AG04449 (cell line): ENCODE measurements at places on chromosomes 1 and 21.

GRCh38 chr1:207647671-207648333 is 2.9 kb downstream of the CR1L start:
- no peak for DNase-seq

GRCh38 chr1:19688041-19688842 is 23.6 kb downstream of the HTR6 start:
- DNase-seq = no peak

GRCh38 chr1:39065542-39065941 is 39.4 kb downstream of the NDUFS5 start:
- DNase-seq = no peak

GRCh38 chr1:178451529-178451928 is 45.2 kb downstream of the CLEC20A start:
- DNase-seq = no peak

DNA sequence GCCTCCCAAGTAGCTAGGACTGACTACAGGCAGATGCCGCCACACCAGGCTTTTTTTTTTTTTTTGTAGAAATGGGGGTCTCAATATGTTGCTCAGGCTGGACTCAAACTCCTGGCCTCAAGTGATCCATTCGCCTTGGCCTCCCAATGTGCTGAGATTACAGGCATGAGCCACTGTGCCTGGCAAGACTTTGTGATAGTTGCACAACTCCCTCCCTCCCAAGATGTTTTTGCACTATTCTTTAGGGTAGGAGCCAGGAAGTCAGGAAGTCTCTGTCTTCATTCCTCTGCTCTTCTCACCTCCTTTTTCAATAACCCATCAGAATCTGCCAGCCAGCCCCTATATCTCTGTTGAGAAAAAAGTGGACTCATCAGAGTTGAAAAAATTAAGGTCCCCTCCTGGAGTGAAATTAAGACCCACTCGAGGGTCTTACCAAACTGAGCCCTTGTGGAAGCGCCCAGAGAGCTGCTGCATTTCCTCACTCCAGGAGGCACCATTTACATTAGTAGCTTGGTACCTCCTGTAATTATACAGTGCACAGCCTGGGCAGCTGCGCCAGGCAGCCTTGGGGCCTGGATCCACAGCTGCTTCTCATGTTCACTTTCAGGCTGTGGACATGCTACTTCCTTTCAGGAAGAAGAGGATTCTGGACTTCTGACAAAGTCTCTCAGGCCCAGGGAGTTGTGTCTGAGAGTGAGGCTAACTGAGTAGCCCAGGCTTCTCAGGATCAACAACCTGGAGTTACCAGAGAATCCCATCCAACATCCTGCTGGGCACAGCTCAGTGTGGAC is 24.0 kb downstream of the TCEA3 start:
- DNase-seq = no peak

DNA sequence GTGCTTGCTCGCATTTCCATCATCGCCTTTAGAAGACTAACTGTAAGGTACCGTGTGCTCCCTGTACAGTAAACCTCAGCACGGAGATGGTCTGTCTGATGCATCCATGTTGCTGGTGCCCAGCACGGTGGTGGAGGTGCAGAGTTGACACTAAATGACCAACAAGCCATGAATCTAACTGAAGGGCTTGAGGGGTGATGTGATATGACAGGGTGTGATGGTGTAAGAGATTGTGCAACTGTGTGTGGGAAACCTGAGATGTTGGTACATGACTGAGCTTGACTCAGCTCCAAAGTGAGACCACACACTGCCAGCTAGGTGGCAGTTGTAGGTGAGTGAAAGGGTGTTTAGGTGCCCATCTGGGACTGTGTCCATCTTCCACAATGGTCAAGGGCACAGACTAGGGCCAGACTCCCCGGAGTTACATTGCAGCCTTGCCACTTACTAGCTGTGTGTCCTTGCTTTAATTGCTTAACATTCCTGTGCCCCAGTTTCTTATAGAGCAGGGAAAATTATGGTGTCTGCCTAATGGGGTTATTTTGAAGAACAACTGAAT is 21.4 kb downstream of the SLC2A1 start:
- DNase-seq = no peak

DNA sequence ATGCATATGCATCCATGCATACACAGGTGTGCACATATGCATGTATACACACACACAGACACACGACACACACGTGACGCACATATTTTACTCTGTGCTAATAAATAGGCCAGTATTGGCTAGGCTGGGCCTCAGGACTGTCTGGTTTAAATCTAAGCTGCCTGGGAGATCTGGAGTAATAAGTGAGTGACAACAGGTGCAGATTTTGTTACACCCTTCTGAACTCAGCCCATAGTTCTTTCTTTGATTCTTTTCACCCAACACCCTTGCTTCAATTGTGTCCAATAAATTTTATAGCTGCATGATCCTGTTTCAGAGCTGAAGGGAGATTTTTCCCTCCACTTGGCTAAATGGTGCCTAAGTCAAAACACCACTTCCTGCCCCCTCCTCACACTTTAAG is 132.8 kb downstream of the FGGY start:
- no peak for DNase-seq

DNA sequence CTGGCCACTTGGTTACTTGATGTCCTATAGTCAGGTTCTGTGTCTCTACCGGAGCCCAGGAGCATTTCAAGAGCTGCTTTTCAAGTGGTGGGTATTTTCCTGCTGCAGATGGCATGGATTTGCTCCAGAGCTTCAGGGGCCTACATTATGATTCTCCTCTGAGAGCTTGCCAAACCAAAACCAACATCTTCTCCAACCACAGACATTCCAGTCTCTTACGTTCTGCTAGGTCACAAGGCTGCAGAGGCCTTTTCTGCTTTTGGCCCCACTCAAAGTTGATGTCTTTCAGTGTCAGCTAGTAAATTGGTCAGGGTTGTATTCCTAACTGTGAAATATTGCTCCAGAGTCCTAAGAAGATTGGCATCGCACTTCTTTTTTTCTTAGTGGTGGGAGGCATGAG is 14.7 kb upstream of the AQP10 start:
- no peak for DNase-seq

DNA sequence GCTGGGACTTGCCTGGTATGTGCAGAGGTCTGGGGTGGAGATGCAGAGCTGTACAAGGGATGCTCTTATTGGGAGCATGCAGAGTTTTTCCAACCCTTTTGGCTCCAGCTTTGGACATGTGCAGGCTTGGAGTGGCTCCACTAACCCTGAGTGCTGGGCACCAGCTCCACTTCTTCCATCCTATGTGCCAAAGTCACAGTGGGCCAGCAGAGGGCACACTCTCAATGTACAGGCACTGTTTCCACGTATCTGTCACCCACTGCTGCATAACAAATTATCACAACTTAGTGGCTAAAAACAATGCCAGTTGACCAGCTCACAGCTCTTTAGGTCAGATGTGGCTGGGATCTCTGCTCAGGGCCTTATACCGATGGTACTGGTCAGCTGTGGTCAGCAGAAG is 631.8 kb downstream of the AJAP1 start:
- DNase-seq = no peak
